ENCODE measurements at places on chromosomes 6 and 20.
A peak's percentile ranks its signal among the peaks of the same experiment; 100 is the strongest.

- DNase-seq: peak; percentile 34
These were observed 93.3 kb downstream of the SNX5 start for GRCh38 chr20:17875106-17875980.

DNA sequence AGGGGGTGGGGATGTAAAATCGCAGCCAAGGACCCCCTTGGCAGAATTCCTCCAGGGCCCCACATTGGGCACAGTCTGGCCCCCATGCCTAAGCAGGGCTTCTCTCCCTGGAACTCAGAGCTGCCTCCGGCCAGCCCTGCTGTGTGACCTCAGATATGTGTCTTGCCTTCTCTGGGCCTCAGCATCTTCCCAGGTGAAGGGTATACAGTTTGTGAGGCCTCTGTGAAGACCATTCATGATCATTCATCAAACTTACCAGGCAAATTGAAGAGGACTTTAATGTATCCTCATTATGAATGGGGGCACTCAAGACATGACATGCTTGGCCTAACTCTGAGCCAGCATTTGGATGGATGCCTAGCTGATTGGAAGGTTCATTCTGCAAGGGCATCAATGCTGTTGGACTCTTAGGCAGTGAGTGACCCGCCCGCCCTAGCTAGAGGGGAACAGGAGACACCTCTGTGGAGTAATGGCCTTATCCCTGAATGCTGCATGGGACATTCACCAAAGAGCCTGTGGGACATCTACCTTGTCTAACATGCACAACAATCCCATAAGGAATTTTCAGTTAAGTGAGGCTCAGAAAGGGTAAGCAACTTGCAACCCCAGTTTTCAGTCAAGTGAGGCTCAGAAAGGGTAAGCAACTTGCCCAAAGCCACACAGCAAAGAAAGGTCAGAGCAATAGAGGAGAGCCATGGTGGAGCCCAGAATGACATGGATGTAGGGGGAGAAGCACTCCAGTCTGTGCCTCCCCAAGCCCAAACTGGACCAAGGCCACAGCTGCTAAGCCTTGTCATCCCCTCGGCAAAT lies 535 bp downstream of the CCN5 start:
- no peak for DNase-seq

DNA sequence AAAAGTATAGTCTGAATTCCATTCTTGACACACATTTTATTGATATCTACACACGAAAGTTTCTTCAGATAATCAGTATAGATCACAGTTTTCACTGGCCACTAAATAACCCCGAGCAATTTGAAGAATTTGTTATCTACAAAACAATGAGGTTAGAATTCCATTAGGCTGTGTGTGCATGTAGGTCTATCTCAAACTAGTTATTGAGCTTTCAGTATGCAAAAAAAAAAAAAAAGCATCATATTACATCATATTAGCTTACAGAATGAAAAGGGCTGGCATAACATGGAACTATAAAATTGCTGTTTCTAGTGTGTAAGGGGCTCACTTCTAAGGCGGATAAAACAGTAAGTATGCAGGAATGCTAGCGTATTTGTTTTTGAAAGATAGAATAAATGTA lies 59.5 kb upstream of the ADGRG6 start:
- no peak for DNase-seq

- no peak for DNase-seq
These were observed 3.0 kb upstream of the ABCF1 start for GRCh38 chr6:30568245-30568644.

- DNase-seq: no peak
These were observed at the start of gene COL9A3 for GRCh38 chr20:62816884-62817873. Gene COL9A3, plus strand, starts transcription at chr20:62817050. Its CDS starts 15 bp downstream, at chr20:62817065.

DNA sequence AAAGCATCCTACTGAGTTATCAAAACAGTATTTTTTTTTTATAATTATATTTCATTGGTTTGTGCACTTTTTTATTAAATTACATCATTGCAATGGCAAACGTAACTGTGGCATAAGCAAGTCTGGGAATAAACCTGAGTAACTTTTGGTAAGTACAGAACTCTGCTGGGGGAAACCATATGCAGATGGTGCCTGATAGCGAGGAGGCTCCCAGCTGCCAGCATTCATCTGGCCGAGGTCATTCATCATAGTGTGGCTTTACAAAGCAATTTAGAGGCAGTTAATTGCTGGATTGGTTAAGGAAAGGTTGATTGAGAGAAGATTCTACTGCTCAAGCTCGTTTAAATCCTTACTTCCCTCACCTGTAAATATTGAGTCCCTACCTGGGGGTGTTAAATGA lies 52.6 kb downstream of the HECA start:
- no peak for DNase-seq

GRCh38 chr20:51532577-51533191 lies 9.8 kb downstream of the NFATC2 start:
- DNase-seq: no peak

DNA sequence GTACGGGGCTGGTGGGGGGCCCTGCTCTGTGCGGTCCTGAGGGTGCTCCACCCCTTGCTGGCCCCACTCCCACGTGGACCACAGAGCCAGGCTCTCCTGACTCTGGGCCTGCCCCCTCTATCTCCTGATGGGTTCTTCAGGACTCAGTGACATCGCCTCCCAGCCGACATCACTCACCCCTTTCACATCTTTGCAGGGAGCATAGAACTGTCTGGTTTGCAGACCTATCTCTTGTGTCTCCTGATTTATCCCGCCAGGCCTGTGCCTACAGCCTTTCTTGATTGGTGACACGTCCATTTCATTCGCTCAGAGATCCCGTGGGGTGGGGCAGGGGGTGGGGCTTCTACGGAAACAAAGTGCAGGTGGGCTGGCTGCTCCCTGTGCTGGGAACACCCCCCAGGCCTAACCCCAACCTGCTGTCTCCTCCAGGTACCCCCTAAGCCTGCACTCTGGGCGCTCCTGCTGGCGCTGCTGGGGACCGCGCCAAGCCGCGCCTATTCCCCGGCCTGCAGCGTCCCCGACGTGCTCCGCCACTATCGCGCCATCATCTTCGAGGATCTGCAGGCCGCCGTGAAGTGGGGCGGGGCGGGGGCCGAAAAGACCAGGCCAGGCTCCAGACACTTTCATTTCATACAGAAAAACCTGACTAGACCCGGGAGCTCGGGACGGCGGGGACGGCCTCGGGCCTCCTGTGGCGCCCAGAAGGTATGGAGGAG lies 1.7 kb downstream of the C20orf204 start:
- no peak for DNase-seq

DNA sequence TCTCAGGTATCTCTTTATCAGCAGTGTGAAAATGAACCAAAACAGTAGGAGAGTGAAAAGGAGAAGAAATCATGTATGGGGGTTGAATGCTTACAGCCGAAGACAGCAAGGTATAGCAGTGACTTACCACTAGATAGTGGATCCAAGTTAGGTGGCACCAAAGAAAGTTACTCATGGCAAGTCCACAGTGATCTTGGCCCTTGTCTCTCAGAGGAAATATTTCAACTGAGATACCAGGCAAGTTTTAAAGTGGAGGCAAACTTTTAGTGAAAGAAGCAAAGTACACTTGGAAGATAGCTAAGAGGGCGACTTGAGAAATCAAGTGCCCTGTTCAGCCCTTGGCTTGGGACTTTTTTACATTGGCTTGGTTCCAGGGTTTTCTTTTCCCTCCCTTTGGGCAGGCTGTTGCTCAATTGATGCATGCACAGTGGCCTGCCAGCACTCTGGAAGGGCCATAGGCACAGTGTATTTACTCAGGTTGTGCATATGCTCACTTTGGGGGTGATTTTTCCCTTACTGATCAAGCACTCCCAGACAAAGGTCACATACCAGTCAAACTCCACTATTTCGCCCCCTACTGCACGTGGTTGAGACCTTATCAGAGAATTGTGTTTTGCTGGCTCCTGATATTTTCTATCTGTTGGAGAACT lies 329.5 kb upstream of the KHDRBS2 start:
- no peak for DNase-seq

DNA sequence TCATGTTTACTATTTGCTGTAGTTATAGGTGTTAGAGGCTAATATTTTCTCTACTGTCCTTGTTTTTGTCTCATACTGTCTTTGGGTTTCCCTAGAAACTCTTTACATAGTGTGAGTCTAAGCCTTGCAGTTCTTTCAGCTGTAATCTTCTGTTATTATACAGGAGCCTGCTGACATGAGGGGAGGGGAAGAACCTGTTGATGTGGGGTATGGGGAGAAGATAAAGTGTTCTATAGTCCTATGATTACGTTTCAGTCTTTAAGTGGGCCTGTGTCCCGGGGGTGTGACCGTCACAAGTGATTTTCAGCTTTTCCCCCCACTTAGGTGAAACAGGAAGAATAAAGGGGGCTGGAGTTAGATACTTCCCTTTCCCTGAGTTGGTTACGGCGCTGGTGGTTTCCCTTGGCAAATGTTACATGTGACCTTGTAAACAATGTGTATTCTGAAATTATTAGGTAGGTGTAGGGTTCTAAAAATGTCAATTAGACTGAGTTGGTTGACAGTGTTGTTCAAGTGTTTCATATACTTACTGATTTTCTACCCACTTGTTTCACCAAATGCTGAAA lies 41.3 kb downstream of the REV3L start:
- no peak for DNase-seq

GRCh38 chr6:28537065-28537464 lies 11.4 kb downstream of the GPX5 start:
- DNase-seq: no peak

- peak; percentile 10 for DNase-seq
These were observed 7.6 kb downstream of the SLC44A4 start for GRCh38 chr6:31871046-31871659.

DNA sequence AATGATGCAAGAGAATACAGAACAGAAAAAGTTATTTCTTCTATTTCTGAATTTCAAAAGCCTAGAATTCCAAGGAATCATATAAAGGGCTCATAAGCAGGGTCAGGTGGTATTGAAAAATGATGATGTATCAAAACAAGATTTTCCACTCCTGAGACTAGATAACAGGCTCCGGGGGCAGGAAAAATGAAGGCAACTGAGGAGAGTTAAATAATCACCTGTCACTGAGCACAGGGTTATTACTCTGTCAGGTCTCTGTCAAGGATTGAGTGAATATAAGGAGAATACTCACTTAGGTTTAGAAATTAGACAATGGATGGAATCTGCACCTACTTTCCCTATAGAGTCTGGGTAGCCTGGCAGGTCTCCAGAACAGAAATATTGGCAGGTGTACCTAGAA lies 76.1 kb upstream of the KHDRBS2 start:
- DNase-seq: no peak

GRCh38 chr6:70738028-70738427 lies 70.3 kb downstream of the SMAP1 start:
- DNase-seq: no peak

- DNase-seq: no peak
These were observed 156.3 kb downstream of the CARMIL1 start for GRCh38 chr6:25435416-25435985.

GRCh38 chr6:114172576-114173260 lies 170.1 kb downstream of the HS3ST5 start:
- DNase-seq: no peak

- DNase-seq: no peak
These were observed 115.6 kb upstream of the CDYL start for GRCh38 chr6:4660377-4661321.

- DNase-seq: no peak
These were observed 1.2 kb downstream of the MAS1L start for GRCh38 chr6:29486577-29486976.

- peak; percentile 1 for DNase-seq
These were observed 481 bp downstream of the ZNF133 start for GRCh38 chr20:18288749-18289267.

DNA sequence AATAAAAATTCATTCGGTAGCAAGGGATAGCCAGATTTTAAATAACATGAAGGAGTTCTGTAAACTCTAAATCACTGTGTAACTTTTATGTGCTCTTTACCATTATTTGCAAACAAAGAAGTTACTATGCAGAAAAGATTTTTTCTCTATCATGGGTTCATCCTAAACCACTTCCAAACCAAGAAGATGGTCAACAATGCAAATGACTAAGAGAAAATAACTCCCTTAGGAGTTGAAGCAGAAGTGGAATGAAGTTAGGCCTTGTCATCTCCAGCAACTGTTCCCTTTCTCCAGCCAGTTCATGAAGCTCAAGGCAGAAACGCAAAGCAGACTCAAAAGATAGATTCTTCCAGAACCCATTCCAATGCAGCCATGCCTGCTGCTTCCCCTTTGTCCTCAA lies 66.0 kb downstream of the MBOAT1 start:
- DNase-seq: no peak

GRCh38 chr6:150705392-150705791 lies 105.7 kb downstream of the PLEKHG1 start:
- no peak for DNase-seq

- DNase-seq: peak; percentile 3
These were observed 256.9 kb upstream of the SASH1 start for GRCh38 chr6:148085631-148086331.

- no peak for DNase-seq
These were observed 35.7 kb downstream of the MGME1 start for GRCh38 chr20:18004384-18005031.

DNA sequence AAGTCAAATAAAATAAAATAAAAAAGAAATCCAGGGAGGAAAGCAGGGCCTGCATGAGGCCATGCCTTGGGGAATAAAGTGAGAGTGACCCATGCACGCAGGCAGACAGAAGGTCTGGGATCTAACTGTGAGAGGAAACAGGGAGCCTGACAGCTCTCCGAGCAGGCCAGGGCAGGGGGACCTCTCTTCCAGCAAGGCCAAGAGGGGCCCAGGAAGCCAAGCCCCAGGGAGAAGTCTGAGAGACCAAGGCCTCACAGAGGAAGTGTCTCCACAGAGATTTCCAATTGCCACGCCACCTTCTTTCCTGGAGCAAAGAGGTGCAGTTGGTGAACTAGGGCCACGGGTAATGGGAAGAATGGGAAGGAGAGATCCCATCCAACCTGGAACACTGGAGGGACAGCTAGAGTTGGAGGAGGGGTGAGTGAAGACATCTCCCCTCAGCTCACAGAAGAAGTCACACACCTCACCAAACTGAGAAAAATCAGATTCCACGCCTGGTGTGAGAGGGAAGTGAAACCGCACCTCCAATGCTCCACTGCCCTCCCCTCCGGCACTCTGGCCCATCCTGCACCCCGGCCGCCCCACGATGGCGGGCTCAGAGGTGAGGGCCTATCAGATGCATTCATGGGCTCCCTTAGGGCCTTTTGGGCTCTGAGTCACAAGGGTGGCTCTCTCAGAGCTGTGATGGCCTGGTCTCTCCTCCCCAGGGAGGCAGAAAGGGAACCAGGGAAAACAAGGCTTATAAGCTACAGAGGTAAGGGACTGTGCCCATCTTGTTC lies 25.1 kb upstream of the TAF8 start:
- DNase-seq: no peak

GRCh38 chr6:112332274-112332673 lies 14.9 kb upstream of the RFPL4B start:
- DNase-seq: peak; percentile 87

DNA sequence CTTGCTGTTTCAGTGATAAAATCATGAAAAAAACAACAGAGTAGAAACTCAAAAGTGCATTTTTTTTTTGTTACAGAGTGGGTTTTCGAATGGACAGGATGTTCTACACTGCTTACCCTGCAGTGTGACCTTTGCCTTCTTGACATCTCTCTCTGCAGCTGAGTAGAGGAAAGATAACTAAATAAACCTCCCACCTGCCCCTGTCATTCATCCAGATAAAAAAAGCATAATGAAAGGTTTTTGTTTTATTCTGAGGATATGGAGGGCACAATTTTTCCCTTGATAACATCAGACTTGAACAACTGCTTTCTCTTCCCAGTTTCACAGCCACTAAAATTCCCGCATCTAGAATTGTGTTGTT lies 193.6 kb upstream of the FOXQ1 start:
- no peak for DNase-seq

Measured in fibroblast of skin of left quadriceps (primary cell).